ENCODE measurements at places on chromosomes 5 and 9.

- no peak for DNase-seq
Observed at GRCh38 chr9:137254624-137255447, at the start of gene NELFB. NELFB (plus strand) TSS chr9:137255327.

DNA sequence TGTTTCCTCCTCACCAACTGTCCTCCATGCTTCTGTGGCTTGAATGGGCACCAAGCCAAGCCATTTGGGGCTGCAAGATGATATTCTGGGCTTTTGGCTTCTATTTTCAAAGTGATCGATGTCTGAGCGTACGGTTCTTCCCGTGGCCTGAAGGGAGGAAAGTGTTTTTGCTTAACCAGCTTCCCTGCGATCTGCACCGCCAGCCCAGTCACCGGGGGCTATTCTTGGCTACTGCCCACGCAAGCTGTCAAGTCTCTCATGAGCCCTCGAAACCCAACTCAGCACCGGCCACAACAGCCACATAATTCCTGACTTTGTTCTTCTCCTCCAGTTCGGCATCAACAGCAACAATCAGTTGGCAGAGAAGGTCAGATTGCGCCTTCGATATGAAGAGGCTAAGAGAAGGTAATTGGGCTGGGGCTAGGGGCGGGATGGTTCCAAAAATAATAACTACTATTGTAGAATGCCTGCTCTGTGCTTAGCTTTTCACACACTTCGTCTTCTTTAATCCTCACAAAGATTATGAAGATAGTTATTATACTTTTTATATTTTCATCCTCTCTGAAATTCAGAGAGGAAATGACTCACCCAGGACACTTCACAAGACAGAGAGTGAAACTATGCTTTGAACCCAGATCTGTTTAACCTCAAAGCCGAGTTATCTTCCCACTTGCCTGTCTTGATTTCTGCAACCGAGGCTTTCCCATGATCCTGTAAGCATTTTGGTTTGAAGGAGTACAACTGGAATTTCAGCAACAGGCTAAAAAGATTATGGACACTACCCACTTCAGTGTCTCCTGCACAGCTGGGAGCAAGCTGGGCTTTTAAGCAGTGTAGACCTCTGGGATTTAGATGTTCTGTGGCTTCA, 76.4 kb upstream of the RARS1 start:
- peak; percentile 81 for DNase-seq

DNA sequence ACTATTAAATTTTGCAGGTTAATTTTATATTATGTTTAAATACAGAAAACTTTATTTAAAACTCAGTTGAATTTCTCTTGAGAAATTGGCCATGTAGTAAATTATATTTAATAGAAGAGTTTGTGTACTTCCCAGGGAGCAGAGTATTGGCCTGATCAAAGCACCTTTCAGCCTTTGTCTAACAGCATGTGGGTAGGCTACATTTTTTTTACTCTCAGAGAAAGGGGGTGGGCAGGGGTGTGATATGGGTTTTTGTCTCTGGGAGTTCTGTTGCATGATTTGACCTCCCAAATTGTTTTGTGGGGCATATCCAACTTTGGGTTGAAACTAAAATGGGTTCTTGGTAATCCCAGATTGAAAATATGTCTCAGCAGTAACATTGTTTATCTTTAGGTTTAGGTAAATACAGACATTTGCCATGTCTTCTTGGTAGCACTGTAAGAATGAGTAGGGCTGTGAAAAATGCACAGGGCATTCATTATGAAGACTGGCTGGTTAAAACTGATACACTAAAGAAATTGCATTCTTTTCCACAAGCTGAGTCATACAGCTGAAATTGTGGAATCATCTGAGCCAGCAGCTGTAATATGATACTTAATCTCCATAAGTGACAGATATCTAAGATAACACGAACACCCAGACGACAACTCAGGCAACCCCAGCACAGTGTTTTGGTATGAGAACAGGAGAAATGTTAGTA, 75.4 kb upstream of the CDKN2B start:
- peak; percentile 74 for DNase-seq

DNA sequence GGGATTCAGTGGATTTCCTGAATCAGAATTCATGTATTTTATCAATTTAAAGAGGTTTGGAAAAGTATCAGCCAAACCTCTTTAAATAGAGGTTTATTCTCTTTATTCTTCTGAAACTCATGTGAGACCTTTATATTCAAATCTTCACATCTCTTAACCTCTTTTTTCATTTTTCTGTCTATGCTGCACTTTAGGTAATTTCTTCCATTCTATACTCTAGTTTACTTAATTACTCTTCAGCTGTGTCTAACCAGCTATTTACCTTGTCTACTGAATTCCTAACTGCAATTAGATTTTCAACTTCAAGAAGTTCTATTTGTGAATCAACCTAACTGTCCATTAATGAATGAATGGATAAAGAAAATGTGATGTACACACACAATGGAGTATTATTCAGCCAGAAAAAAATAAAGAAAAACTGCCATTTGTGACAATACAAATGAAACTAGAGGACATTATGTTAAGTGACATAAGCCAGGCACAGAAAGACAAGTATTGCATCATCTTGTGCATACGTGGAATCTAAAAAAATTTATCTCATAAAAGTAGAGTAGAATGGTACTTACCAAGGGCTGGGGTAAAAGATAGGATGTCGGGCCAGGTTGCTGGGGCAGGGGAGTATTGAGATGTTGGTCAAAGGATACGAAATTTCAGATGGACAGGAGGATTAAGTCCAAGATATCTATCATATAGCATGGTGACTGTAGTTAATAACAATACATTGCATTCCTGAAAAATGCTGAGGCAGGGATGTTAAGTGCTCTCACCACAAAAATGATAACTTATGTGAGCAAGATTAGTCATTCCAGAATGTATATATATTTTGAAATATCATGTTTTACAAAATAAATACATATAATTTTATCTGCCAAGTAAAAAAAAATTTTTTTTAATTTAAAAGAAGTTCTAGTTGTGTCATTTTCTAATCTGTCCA, 129.5 kb upstream of the LRRTM2 start:
- DNase-seq, result no peak

- DNase-seq, result no peak
Observed at GRCh38 chr9:23322392-23322791, 503.6 kb downstream of the ELAVL2 start.

- DNase-seq, result no peak
Observed at GRCh38 chr5:16809395-16810207, 126.5 kb downstream of the MYO10 start.

DNA sequence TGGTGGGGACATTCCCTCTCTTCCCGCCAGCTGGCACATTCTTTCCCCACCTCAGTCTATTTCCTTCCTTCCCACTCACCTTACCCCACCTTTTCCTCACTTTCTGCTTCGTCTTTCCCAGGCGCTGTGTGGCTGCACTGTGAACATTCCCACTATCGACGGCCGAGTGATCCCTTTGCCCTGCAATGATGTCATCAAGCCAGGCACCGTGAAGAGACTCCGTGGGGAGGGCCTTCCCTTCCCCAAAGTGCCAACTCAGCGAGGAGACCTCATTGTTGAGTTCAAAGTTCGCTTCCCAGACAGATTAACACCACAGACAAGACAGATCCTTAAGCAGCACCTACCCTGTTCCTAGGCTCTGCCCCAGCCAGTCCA, 7.3 kb downstream of the DNAJB5 start:
- DNase-seq, result no peak

GRCh38 chr5:168216989-168217388, 74.5 kb upstream of the WWC1 start:
- no peak for DNase-seq

DNA sequence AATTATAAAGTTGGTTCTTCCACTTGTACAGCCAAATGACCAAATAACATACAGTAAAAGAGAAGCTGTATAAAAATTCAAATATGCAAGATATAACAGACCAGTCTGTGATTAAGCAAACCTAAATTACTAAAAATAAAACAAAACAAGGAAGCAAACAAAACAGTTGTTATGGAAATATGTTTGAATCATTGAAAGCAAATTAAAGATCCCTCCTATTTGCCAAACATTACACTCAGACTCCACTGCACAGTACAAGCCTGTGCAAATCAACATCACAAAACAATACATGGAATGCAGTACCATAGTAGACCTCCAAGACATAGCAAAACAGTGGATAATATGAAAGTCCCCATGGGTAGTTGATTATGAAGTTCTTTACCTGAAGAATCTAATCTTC, 288.1 kb upstream of the PTGER4 start:
- DNase-seq, result no peak

GRCh38 chr5:109324351-109324750, 85.4 kb downstream of the PJA2 start:
- DNase-seq, result no peak

GRCh38 chr5:121949885-121950284, 11.9 kb upstream of the SRFBP1 start:
- peak; percentile 29 for DNase-seq

DNA sequence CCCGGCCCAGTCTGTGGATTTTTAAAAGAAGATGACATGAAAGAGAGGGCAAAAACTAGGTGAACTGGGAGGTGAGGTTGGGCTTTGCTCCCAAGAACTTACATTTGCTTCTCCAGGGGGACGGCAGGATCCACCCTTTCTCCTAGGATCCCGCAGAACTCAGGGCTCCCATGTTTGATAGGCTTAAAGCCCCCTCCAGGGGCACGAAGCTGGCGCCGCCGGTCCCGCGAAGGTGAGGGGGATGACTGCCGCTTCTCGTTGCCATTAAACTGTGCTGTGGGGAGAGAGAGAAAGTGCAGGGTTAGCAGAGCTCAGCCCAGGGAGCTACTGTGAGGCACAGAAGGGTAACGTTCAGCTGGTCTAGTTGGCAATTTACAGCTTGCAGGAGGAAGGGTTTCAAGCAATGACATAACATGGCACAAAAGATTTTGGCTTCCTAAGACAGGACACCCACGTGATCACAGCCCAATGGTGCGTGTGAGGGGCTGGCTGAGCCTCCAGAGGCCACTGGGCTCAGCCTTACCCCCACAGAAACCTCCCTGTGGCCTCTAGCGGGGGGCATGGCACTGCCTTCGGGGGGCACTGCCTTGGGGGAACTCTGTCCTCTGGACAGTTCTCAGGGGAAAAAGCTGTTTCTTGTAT, 52.0 kb upstream of the SLC25A51 start:
- DNase-seq, result no peak

DNA sequence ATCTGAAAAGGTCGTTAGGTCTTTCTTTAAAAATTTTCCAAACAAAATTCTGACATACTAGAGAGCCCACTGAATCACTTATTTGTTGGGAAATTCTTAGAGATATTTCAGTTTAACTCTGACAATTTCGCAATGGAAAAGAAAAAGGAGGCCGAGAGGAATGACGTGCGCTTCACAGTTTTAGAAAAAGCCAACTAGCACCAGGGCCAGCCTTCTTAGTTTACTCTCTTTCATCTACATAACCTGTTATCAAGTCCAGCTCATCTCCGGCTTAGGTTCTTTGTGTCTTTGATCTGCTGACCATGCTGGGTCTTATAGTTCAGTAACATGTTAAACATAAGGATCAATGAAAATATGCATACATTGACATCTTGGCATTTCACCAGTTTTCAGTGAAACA, 201.7 kb upstream of the TAS2R1 start:
- DNase-seq, result no peak

DNA sequence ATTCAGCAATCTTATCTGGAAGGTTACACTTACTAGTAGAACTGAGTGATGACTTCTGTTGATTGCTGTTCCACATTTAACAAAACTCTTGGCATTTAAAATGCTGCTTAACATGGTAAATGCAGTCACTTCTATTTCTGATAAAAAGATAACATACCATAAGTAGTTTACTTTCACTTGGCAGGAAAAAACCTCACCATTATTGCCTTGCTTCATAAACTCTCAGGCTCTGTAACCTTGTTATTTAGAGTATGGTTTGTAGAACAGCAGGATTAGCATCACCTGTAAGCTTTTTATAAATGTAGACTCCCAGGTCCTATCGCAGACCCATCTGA, 55.5 kb downstream of the AUH start:
- DNase-seq, result no peak

Measured in HCT116 (cell line).